ENCODE measurements at places on chromosomes 12 and 14.

DNA sequence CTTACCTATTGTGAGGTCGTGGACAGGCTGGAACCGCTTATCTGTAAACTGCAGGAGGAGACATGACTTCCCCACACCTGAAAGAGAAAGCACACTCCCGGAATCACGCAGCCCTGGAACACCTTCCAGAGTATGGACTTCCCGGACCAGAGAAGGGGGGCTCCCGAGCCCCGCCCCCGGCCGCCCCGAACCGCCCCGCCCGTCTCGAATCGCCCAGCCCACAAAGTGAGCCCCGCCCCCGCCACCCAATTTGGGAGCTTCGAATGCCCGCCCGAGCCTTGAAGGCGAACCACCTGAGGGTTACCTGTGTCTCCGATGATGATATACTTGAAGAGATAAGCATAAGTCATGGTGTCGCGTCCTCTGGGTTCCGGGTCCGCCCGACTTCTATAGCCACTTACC, 235 bp downstream of the RAB2B start:
- peak; percentile 82 for DNase-seq

- no peak for DNase-seq
These were observed 20.0 kb upstream of the TCP11L2 start for GRCh38 chr12:106282457-106283097.

DNA sequence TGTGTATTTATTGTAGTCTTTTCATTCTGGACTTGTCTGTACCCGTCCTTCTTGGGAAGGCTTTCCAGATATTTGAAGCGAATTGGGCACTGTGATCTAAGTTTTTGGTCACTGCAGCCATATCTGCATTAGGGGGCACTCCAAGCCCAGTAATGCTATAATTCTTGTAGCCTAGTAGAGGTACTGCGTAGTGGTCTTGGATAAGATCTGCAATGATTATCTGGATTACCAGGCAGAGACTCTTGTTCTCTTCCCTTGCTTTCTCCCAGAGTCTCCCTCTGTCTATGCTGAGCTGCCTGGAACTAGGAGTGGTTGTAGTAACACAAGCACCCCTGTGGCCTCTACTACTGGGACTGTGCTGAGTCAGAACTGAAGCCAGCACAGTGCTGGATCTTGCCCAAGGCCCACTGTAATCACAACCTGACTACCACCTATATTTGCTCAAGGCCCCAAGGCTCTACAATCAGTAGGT, 30.0 kb downstream of the SLC38A2 start:
- no peak for DNase-seq

DNA sequence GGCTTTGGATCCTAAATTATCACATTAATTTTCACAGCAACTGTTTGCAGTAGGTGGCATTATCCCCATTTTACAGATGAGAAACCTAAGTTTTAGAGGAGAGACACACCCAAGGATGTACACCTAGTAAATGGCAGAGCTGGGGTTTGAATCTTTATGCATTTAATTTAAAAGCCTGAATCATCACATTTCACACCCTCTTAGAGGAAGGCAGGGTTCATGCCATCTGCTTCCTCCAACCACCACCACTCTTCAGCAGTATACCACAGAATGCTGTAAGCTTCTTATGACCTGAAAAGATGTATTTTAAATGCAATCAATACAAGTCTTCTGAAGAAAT, 90.3 kb downstream of the CRADD start:
- no peak for DNase-seq

DNA sequence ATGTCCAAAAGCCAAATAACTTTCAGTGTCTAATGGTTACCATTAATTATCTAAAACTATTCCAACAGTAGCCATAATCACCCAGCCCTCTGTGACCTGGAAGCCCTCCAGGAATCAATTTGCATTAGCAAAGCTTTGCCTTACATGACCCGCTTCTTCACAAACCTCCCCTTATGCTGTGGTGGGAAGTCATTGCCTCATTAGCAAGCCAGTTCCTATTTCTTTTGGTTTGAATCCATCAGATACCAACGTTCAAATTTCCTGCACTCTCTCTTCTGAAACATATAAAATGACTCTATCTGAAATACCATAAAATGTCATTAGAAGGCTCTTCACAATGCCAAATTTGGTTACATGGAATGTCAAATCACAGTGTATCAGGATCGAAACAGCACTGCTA, 268.3 kb upstream of the PRKD1 start:
- no peak for DNase-seq

GRCh38 chr12:132366341-132366861, 37.0 kb upstream of the GALNT9 start:
- DNase-seq, result no peak

GRCh38 chr12:4353785-4354208, 25.7 kb downstream of the FGF23 start:
- DNase-seq, result peak; percentile 11

- no peak for DNase-seq
These were observed 14.2 kb upstream of the CARMIL3 start for GRCh38 chr14:24037658-24038037.

GRCh38 chr12:11543457-11544158, 105.9 kb upstream of the ETV6 start:
- no peak for DNase-seq

DNA sequence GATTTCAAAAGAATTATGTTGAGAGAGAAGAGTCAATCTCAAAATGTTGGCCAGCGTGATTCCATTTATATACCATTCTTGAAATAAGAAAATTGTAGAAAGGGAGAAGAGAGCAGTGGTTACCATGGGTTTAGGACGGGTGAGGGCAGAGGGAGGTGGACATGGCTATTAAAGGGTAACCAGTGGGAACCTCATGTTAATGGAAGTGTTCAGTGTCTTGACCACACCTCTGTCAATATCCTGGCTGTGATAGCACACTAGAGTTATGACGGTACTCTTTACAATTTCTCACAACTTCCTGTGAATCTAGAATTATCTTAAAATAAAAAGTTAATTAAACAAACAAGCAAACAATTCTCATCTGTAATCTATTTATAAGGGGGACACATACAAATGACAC, 821.2 kb downstream of the VRK1 start:
- no peak for DNase-seq

DNA sequence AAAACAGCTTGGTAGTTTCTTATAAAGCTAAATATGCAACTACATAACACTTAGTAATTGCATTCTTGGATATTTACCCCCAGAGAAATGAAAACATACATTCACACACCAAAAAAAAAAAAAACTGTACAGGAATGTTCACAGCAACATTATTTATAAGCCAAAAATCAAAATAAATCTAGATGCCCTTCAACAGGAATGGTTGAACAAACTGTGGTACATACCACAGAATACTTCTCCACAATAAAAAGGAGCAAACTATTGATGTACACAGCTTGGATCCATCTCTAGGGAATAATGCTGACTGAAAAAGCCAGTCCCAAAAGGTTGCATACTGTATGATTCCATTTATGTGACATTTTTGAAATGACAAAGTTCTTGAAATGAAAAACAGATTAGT, 62.1 kb upstream of the SLC38A4 start:
- no peak for DNase-seq

- no peak for DNase-seq
These were observed 7.6 kb upstream of the USP15 start for GRCh38 chr12:62252576-62252975.

GRCh38 chr14:92585981-92586937, 72.7 kb downstream of the RIN3 start:
- DNase-seq, result no peak

GRCh38 chr14:77612011-77612620, 4.3 kb downstream of the SPTLC2 start:
- no peak for DNase-seq

Data from NCI-H2081 (cell line).